ENCODE measurements at places on chromosomes 6 and 20.

DNA sequence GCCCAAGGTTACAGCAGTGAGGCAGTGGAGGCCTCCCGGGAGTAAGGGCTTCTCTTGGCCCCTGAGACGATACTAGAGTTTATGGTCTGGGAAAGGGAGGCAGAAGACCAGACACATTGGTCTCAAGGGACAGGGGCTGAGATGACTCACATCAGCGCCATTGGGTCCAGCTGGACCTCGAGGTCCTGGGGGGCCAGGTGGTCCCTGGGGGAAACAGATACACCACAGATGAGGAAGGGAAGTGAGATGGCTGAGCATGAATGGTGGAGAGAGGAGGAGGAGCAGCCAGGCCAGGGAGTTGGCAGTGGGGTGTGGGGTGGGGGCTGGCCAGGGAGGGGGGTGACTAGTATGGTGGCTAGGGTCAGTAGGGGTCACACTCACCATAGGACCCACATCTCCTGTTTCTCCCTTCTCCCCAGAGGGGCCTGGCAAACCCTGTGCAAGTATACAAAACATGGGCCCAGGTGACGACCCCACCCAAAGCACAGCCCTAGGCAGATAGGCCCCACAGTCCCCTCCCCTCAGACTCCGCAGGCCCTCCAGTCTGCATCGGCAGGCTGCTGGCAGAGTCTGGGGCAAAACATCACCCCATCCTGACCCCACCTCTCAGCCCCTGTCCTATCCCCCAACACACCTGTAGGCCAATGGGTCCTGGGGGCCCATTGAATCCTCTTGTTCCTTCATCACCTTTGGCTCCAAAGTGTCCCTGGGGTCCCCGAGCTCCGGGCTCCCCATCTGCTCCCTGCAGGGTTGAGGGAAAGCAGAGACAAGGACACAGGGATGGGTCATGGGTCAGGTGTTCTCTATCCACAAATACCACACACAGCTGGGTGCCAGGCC lies 21.9 kb downstream of the COL11A2 start:
- DNase-seq, result no peak

DNA sequence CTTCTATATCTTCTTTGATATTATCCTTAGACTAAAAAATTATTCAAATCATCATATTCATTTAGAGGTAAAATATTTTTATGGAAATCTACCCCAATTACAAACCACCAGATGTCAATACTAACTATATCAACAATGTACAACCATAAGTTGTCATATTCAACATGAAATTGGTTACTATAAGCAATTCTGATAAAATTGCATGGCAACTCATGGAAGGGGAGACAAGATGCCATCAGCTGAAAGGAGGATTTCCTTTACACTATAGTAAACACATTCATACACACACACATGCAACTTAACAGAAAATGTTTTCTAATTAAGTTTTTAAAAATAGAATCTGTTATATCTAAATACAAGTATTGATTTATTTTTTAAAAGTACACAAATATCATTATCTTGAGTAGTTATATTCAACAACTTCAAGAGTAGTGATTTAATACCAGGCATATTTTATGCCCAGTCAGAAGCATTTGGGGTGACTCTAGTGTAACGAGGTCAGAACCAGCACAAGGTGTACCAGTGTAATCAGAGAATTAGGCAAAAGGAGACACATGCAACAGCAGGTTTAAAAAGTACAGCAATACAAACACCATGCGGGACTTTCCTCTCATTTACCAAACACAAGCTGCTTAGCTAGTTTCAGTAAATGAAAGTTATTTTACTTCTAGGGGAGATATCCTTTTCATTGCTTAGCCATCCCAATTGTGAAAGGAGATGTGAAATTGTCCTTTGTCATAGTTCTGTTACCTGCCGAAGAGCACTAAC lies 1.0 kb downstream of the FILIP1 start:
- DNase-seq, result no peak

DNA sequence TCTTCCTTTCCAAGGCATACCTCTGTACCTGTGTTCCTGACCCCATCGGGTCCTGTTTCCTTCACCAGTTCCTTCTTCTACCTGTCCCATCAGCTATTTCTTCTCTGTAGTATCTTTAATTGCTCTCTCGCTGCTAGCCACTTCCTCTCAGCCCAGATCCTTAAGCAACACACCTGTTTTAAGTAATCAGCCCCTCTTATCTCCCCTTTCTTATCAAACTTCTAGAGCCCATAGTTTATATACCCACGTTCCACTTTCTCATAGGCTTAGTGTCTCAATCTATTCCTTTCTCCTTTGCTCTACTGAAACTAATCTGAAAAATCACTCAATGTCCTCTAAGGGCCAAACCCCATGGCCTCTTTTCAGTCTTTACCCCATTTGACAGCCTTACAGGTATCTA lies 239.6 kb downstream of the BTBD9 start:
- DNase-seq, result no peak

GRCh38 chr6:64383277-64383676 lies 747.7 kb downstream of the PHF3 start:
- DNase-seq, result no peak

GRCh38 chr6:153781306-153781705 lies 257.7 kb upstream of the OPRM1 start:
- no peak for DNase-seq

GRCh38 chr6:16200321-16200883 lies 38.0 kb upstream of the GMPR start:
- DNase-seq, result no peak

DNA sequence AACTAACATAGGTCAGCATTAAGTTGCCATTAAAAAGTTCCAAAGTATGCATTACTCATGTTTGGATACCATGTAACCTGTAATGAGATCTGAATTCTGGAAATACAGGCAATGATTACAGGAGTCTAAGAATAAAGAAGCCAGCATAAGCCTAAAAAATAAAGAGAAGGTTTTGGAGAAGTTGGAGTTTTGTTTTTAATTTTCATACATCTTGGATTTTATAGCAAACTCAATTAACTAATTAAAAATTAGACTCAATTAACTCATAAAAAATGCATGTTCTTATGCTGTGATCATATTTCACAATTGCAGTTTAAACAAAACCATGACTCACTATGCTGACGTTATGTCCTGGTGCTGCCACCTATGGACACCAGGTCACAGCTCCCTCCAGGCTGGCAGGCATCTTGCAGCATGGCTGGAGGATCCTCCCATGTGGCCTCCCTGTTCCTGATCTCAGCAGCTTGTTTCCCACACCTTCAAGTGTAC lies 648.8 kb upstream of the AGPAT4 start:
- no peak for DNase-seq

- DNase-seq, result no peak
Observed at GRCh38 chr6:160139420-160139851, 17.8 kb downstream of the SLC22A1 start.

- no peak for DNase-seq
Observed at GRCh38 chr6:143205131-143205535, 144.4 kb downstream of the AIG1 start.

GRCh38 chr6:41644297-41644879 lies 6.1 kb downstream of the MDFI start:
- DNase-seq, result no peak

DNA sequence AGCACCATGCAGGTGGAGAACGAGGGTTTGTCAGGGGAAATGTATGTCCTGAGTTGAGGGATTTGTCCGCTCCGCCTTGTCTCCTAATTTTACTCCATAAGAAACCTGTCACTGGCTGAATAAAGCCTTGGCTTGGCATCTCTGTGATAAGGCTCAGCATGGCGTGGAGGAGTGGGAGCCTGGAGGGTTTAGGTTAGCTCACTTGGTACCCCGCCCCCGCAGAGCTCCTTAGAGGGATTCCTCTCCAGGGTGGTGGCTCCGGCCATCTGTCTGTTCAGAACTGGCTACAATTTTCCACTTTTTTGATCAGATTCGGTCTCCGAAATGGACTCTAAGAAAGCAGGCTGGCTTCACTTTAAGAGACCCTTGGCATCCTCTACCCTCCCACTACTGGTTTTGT lies 192.2 kb upstream of the SYNDIG1 start:
- no peak for DNase-seq

- peak; percentile 58 for DNase-seq
Observed at GRCh38 chr6:87742106-87742505, 40.1 kb upstream of the AKIRIN2 start.

DNA sequence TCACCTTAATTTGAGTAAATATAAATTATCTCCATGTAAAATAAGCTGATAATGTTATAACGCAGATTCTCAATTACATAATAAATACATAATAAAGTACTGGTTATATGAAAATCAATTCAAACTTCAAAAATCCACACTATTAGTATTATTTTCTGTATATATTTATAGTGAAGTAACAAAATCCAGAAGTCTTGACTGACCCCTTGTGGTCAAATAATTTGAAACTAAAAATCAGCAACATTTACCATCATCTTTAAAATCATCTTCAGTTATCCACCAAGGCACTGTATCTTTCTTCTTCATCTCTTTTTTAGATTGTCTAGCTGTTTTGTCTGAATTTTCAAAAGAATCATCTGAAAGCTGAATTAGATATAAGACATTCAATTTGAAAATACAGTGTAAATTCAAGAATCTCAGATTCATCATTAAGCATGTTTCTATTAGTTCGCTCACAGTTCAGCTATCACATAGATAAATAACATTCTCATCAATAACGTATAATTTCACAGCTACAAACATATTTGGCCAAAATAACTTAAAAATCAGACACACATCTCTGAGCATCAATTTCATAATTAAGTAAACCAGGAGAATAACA lies 6.5 kb downstream of the CEP162 start:
- no peak for DNase-seq

DNA sequence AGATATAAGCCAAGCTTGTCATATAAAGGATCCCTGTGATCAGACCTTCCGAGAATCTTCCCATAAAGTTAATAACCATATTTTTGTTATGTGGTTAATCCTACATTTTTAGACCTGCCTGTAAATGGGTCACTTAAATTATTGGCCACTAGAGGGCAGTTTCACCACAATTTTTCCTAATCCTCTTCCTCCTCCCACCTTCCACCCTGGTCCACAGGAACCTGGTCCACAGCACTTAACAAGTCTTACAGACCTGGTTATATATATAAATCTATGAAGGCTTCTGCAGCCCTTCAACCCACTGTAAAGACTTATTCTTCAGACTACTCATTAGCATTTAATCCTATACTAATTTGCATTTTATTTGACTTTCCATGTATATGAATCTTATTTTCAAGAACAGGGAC lies 28.3 kb downstream of the MRS2 start:
- DNase-seq, result no peak

DNA sequence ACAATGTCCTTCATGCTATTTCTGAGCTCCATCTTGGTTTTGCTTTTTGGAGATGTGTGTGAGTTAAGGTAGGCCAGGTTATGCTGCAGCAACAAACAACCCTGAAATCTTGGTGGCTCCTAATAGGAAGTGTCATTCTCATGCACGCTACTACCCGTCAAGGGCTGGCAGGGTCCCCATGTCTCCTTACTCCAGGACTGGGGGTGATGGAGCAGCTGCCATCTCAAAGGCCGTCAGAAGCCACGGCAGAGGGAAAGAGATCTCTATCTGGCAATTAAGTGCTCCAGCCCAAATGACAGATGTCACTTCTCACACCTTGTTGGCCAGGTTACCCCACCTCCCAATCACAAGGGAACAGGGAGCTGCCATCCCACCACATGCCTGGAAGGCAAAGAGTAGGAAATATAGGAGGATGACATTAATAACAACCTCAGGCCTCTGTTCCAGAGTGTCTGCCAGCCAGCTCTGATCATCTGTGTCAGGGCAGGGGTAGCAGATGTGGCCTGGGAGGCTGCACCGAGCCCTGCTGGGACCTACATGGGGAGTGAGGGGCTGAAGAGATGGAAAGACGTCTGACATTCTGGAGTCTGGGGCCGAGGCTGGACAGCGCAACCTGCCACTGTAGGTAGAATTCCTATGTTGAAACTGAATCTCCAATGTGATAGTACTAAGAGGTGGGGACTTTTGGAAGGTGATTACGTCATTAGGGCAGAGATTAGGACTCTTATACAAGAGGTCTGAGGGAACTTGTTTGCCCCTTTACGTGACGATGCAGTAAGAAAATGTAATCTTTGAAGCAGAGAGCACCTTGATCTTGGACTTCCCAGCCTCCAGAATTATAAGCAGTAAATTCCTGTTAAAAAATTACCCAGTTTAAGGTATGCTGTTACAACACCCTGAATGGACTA lies 4.8 kb upstream of the SDCBP2 start:
- DNase-seq, result no peak

DNA sequence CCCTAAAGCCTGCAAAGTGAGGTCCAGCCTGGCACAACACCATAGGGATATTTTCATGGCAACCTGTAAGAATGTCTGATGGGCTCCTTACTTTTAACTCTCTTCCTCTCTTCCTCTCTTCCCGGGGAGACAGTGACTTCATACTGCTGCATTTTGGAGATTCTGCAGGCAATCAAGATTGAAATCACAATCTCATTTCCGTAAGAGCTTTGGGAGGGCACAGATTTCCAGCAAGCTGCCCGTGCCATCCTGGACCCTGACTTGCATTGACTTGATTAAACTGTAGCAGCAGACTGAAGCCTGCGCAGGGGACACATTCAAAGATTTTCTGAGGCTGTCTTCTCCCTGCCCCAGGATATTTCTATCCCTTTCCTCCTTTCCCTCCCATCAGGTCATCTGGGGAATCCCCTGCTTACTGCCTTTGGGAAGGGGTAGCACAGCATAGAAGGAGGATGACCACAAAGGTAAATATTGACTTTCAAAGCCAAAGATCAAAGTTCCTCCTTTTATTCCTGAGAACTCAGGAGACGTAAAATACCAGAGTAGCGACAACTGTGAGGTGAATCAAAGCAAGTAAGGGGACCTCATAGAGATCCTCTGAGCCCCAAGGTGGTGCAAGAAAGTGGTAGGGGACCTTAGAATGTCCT lies 504.0 kb upstream of the ARID1B start:
- DNase-seq, result no peak

DNA sequence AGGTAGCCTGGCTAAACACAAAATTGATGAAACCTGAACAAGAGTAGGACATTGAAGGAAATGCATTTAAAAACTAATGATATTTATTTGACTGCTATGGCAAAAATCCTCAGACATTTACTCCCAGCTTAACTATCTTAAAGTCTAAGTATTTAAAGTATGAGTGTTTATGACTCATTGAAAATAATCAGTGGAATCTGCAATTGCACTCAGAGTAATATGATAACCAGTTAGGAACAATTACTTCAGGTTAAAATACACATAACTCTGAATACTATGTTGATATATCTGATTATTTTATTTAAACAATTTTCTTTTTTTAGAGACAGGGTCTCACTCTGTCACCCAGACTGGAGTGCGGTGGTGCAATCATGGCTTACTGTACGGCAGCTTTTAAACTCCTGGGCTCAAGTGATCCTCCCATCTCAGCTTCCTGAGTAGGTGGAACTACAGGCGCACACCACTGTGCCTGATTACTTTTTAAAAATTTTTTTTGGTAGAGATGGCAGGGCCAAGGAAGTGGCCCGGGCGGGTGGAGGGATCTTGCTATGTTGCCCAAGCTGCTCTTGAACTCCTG lies 43.9 kb downstream of the FILIP1 start:
- no peak for DNase-seq

GRCh38 chr20:22795871-22796270 lies 211.5 kb upstream of the FOXA2 start:
- no peak for DNase-seq

GRCh38 chr6:140957386-140957785 lies 1175.3 kb upstream of the GJE1 start:
- DNase-seq, result no peak
